ENCODE measurements at places on chromosomes 1 and 21. TPM values are rescaled to one million over a fixed set of nuclear protein-coding genes. Genes with fewer than 3 reads are reported as not detected.

DNA sequence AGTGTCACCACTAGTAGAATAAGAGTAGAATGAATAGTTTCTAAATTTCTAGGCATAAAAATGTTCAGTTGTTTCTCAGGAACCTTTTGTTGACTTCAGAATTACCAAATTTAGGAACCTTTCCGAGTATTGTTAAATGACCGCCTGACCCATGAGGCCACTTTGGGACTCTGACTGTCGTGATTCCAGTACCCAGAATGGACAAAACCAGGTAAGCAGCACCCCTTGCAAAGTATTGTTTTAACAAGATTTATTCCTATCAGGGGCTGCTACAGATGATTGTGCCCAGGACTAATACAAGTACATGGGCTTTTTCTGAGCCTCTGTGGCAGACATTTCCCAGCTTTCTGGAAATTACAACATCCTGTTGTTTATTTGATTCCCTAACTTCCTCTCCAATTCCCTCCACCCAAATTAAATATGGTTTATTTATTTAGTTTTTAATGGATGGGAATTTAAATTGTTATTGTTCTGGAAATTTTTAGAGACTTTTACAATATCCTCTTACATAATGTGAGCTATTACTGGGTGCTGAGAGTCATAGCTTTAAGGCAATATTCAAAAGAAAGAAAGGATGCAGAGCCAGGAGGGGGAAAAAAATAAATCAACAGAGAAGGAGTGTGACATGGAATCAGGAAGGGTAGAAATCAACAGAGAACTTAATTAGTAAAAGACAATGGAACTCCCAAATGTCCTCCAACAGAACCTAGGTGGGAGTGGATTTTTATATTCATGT is 37.4 kb upstream of the NTPCR start:
- H3K36me3 ChIP-seq: no peaks in the 10 kb centered on the region
- no peak overlapping the region for H3K4me3 ChIP-seq
- H3K27ac ChIP-seq: peak overlapping the region; percentile 7
- no peak for DNase-seq
- no peaks in the 10 kb centered on the region for H3K4me1 ChIP-seq

GRCh38 chr1:110205156-110205555 is 5.0 kb upstream of the KCNC4 start:
- DNase-seq: no peak
- H3K4me1 ChIP-seq: peaks cover 10% of the 10 kb centered on the region
- H3K4me3 ChIP-seq: no peak overlapping the region
- H3K27ac ChIP-seq: no peak overlapping the region
- H3K36me3 ChIP-seq: no peaks in the 10 kb centered on the region
- H3K27me3 ChIP-seq: no peaks in the 10 kb centered on the region

- H3K4me1 ChIP-seq: peaks cover 15% of the 10 kb centered on the region
- no peak overlapping the region for H3K4me3 ChIP-seq
- DNase-seq: no peak
- H3K36me3 ChIP-seq: peaks cover 39% of the 10 kb centered on the region
These were observed 45.3 kb downstream of the SLC66A1 start for GRCh38 chr1:19357299-19357986.

DNA sequence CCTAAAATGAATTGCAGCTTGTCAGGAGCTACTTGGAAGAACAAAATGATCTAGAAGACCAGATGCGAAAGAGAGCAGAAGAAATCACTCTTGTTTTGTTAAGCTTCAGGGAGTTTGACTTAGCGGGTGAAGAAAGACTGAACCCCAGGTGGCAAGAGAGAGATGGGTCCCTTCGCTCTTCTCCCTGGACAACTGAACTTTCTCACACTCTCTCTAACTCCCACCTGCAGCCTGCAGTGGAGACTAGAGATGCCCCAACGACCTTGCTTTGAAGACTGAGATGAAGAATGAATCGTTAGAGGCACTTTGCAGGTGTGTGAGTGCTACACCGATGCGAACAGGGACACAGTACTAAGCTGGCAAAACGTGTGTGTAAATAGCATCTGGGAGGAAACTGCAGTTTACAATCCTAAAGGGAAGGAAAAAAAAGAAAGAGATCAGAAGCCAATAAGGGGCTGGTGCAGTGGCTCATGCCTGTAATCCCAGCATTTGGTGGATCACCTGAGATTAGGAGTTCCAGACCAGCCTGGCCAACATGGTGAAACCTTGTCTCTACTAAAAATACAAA is 64.5 kb upstream of the LYST start:
- H3K4me3 ChIP-seq: no peak overlapping the region
- no peak overlapping the region for H3K27ac ChIP-seq
- DNase-seq: no peak
- peaks cover 9% of the 10 kb centered on the region for H3K4me1 ChIP-seq
- no peaks in the 10 kb centered on the region for H3K27me3 ChIP-seq
- no peaks in the 10 kb centered on the region for H3K36me3 ChIP-seq

Gene C8A
- total RNA-seq: 0.12 TPM

Gene TNFRSF25
- 11.2 TPM for total RNA-seq

Data from lung (tissue), 17 donors.